Iris pigment epithelial cell (primary cell): ENCODE measurements at places on chromosomes 7 and 10.

GRCh38 chr10:100565206-100565985 lies 29.7 kb downstream of the HIF1AN start:
- DNase-seq, result no peak

GRCh38 chr7:116663744-116664143 lies 8.3 kb upstream of the MET start:
- DNase-seq, result no peak

DNA sequence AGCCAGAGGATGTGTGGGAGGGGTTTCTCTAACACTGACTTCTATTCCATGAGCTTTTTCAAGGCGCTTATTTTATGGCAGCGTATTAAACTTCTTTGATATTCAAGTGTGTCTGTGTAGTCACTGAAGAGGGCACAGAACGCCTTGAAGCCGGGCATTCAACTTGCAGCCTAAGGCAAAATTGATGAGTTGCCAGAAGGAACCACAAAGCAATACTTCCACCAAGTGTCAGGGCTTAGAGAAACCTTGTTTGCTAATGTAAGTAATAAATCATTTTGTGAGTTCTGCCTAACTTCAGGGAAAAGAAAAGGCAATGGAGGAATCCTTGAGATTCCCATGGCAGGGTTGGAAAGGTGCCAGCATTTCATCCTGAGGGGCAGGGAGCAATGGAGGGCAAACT lies 163.8 kb downstream of the LCOR start:
- peak; percentile 45 for DNase-seq

DNA sequence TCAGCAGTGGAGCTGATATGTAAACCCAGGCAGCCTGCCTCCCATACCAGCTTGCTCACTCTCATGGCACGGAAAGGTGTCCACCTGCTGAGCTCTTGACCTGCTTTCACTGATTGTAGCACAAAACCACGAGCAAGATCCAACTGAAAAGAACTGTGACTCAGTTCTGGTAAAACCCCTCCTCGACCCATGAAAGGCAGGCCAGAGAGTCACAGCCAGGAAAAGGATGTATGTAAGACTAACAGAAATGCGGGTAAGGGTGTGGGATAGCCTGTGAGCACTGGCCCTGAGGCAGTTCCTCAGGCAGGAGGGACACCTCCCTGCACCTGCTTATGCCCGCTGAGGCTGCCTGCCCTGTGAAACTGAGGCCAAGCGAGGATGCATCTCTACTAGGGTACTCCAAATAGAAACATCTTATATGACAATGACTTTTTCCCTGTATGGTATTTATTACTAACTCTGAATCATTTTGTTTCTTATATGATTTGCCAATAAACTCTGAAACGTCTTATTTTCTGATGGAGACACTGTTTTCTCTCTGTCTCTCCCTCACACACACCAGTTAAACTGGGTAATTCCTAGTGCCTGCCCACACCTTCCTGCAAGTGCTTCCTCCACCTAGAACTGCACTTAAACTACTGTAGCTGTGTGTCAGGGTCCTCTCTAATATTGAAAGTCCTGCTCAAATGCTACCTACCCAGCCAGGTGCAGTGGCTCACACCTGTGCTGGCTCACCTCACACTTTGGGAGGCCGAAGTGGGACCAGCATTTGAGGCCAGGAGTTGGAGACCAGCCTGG lies 73.3 kb upstream of the GHITM start:
- no peak for DNase-seq

DNA sequence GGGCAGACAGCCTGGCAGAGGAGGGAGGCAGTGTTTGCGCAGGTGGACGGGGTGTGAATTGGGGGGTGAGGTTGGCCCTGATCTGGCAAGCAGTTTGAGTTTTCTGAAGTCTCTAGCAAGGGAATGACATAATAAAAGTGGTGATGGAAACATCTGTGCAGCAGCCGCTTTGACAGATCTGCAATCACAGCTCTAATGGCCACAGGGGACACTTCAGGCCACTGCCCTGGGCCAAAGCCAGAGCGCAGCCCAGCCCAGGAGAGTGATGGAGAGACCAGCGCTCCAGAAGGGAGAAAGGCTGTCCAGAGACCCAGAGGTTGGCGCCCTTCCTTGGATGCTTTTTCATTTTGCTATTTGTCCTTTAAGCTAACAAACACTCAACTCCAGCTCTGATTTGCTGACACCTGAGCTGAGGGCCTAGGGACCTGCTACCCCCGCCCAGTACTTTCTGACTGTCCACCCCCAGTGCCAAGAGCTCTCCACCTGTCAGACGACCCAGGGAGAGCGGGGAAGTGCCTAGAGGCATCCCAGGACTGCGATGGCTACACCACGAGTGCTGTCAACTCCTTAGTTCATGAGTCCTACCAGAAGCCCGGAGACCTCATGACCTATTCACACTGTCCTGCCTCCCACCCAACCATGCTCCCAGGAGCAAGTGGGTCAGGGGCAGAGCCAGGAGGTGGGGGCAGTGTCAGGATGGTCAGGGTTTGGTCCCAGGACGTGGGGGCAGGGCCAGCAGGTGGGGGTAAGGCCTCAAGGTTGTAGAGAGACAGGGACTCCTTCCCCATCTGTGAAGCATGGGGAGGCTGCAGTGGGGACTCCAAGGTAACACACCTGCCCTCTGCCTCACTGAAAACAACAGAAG lies 112.6 kb downstream of the PRKAG2 start:
- no peak for DNase-seq

- no peak for DNase-seq
Measured at GRCh38 chr7:2192831-2193534, 39.8 kb downstream of the MAD1L1 start.

- DNase-seq, result no peak
Measured at GRCh38 chr7:138556771-138557484, 96.9 kb downstream of the TRIM24 start.

- DNase-seq, result peak; percentile 36
Measured at GRCh38 chr10:35876248-35876647, 234.2 kb upstream of the FZD8 start.

DNA sequence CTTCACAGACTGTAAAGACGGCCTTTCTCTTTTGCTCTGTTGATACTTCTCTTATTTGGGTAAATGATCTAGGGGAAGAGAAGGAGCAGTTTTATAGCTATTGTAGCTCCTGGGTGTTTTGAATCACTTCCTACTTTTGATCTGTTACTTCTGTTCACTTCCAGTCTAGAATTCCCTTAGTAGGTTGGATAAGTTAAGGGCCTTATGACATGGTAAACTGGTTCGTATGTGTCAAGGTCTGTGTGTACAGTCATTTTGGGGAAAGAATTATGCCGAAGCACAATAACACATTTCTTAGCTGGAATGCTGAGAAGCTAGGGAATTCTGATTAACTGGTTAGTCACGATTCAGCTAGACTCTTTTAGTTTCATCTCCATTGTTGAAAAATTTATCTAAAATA lies 8.1 kb downstream of the DENND10 start:
- DNase-seq, result peak; percentile 63

DNA sequence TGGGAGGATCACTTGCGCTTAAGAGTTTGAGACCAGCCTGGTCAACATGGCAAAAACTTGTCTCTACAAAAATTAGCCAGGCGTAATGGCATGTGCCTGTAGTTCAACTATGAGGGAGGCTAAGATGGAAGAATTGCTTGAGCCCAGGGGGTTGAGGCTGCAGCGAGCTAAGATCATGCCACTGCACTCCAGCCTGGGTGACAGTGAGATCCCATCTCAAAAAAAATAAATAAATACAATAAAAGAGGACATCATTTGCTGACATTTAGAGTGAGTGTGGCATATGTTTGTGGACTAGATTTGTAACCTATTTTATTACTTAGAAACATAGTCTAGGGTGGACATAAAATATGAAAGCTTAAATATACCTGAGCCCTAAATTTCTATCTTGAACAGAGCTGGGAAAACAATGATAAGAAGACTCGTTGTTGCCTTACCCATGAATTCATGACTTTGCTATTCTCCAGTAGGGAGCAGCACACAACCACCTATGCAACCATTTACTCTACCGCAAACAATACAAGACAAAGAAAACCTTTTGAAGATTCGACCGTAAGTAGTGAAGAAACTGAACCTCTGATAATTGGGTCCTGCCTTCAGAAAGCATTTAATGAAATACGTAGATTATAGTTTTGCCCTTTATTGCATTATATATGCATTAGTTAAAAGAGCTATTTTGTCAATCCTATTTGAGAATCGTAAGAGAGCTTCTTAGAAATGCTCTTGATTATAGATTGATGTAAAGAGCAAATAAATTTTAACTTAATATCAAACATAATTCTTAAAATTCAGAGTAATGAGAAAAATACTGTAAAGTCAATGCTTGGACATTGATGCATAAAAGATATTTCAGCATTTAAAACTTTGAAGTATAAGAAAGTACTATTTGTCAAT lies 83.5 kb downstream of the GNAT3 start:
- peak; percentile 80 for DNase-seq

GRCh38 chr10:103451091-103451813 lies 918 bp downstream of the CALHM2 start:
- DNase-seq, result peak; percentile 13

- no peak for DNase-seq
Measured at GRCh38 chr7:101598986-101599771, 29.9 kb downstream of the MYL10 start.

DNA sequence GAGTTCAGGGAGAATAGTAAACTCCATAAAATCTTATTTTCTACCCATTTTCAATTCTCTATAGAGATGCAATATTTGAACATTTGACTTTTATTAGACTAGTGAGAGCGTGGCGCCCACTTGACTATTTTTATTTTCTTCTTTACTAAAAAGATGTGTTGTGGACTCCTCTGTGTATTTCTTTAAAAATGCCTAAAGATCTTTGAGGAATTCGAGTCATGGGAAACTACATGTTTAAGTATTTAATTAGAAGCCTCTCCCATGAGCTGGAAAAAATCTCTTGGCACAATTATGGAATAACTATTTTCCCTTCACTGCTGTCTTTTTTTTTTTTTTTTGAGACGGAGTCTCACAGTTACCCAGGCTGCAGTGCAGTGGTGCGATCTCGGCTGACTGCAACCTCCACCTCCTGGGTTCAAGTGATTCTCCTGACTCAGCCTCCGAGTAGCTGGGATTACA lies 124.2 kb downstream of the ARHGAP12 start:
- DNase-seq, result no peak

DNA sequence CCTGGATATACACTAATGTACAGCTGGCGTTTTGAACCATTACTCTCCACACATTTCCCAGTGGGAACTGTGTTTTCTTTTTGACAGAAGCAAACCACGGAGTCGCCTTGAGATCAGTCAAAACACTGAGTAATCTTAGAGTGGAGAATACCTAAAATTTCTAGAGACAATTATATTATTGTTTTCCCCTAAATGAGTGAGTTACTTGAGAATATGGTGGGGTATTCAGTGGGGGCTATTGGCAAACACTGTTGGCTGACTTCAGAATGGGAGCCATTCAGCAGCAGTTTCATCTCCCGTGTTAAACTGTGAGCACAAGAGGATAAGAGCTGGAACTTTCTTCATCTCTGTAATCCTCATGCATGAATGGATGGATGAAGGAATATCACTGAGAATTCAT lies 6.2 kb downstream of the IL2RA start:
- DNase-seq, result no peak

GRCh38 chr10:3251172-3251571 lies 78.6 kb upstream of the PITRM1 start:
- no peak for DNase-seq

DNA sequence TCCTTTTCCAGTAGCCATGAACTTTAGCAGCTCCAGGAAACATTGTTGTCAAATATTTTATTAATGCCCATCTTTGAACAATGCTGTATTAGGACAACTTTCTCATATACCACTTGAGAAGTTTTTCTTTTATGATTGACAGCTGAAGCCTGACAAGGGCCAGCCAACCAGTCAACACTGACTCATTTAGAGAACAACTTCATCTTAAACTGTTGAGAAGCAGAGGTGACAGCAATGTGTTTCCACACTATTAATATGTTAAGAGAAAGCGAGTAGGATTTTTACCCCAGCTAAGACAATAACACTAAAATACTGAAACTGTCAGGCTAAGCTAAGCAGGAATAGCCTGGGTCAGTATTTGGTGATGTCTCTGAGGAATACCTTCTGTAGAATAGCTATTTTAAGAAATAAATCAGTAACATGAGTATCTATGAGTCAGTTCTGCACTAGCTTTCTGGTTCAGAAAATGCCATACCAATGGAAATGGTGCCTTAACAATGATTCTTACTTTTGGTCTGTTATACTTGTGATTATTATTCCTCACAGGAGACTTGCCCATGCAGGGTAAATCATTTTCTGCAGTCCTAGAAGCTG lies 168.8 kb upstream of the POT1 start:
- DNase-seq, result no peak

- DNase-seq, result peak; percentile 29
Measured at GRCh38 chr7:128215739-128216138, 25.3 kb upstream of the LEP start.

- no peak for DNase-seq
Measured at GRCh38 chr7:24843821-24844434, 86.7 kb upstream of the GSDME start.

GRCh38 chr7:24869572-24869971 lies 110.4 kb downstream of the OSBPL3 start:
- DNase-seq, result peak; percentile 34

- DNase-seq, result no peak
Measured at GRCh38 chr7:142447762-142448161, 189.9 kb upstream of the PRSS58 start.
